ENCODE measurements at places on chromosomes 12 and 14.
A peak's percentile ranks its signal among the peaks of the same experiment; 100 is the strongest.

- no peak for DNase-seq
Measured at GRCh38 chr14:36659010-36659821, 2.4 kb upstream of the PAX9 start.

DNA sequence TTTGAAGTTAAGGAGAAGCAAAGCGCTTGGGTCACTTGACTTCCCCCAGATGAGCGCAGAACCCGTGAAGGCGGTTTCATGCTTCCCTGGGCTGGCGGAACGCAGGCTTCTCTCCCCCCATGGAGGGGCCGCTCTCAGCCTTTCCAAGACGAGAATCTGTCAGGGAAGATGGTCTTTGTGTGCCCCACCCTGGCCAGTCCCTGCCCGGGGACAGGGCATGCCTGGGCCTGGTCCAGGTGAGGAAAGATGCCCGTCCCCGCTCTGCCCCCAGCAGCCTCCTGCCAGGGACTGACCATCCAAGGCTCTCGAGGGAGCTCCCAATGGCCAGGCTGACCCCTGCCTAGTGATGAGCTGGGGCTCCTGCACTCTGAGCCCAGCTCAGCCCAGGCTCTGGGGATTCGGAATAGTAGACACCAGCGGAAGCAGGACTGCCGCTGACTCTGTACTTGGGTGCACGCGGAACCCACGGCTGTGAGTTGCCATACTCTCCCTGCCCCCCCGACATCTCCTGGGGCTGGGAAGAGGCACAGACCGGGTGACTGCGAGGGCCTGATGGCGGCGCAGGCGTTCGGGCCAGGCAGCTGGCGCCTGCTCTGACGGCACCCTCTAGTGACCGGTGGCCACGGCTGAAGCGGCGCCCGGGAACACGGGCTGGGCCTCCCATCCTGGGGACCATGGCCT lies 142.2 kb upstream of the FKBP4 start:
- DNase-seq = no peak

- peak; percentile 68 for DNase-seq
Measured at GRCh38 chr12:108634341-108634751, 652 bp upstream of the SELPLG start.

GRCh38 chr14:32428875-32429274 lies 99.8 kb downstream of the AKAP6 start:
- DNase-seq = no peak

DNA sequence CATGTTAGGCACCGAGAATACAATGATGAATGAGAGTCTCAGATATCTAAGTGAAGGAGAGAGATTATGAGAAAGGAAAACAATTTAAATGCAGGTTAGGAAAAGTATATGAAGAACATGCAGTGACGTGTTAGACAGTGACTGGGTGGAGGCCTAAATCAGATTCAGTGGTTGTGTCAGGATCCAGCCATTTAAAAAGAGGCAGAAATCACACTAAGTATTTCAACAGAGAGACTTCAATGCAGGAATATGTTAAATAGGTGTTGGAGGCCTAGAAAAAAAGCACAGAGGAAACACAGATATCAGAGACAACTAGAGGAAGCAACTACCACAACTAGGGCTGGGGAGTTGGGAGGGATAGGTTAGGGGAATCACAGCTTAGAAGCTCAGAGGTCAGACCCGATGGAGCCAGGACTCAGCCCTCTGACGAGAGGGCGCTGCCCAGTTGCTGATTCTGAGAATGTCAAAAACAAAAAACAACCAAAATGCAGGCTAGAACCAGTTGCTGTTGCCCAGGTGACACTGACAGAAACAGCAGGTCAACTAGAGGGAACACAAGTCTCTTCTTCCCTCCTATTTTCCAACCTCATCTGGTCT lies 3.0 kb upstream of the GARIN2 start:
- no peak for DNase-seq

- no peak for DNase-seq
Measured at GRCh38 chr14:67683842-67684241, 9.4 kb upstream of the VTI1B start.

DNA sequence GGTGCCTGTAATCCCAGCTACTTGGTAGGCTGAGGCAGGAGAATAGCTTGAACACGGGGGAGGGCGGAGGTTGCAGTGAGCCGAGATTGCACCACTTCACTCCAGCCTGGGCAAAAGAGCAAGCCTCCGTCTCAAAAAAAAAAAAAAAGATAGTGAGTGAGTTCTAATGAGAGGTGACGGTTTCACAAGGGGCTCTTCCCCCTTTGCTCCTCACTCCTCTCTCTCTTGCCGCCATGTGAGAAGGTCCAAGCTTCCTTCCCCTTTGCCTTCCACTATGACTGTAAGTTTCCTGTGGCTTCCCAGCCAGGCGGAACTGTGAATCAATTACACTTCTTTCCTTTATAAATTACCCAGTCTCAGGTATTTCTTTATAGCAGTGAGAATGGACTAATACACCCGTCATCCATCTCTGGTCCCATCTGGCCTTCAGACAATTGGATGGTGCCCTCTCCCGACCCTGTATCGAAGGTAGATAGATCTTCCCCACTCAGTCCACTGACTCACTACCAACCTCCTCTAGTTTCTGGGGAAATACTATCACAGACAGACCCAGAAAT lies 27.0 kb upstream of the RCOR1 start:
- peak; percentile 84 for DNase-seq

GRCh38 chr12:130849561-130850417 lies 10.7 kb upstream of the STX2 start:
- no peak for DNase-seq

GRCh38 chr12:96219700-96220206 lies 25.6 kb downstream of the ELK3 start:
- DNase-seq = peak; percentile 12

GRCh38 chr12:131231032-131231980 lies 277.6 kb downstream of the ADGRD1 start:
- no peak for DNase-seq

DNA sequence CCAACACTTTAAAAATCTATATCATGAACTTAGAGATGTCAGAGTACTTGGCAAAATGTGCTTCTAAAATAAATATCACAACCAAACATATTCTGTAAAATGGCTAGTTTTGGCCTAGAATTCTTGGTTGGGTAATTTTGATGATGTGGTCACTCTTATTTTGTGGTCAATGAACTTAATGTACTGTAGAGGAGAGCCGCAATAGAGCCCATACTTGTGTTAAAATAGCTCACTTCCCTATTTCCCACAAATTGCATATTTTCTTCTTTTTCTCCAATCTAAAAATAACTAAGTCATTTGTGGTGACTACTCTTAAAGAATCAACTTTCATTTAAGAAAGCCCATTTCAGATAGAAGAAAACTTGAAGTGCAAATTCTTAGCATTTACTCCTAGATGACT lies 619.4 kb downstream of the CCER1 start:
- peak; percentile 55 for DNase-seq

DNA sequence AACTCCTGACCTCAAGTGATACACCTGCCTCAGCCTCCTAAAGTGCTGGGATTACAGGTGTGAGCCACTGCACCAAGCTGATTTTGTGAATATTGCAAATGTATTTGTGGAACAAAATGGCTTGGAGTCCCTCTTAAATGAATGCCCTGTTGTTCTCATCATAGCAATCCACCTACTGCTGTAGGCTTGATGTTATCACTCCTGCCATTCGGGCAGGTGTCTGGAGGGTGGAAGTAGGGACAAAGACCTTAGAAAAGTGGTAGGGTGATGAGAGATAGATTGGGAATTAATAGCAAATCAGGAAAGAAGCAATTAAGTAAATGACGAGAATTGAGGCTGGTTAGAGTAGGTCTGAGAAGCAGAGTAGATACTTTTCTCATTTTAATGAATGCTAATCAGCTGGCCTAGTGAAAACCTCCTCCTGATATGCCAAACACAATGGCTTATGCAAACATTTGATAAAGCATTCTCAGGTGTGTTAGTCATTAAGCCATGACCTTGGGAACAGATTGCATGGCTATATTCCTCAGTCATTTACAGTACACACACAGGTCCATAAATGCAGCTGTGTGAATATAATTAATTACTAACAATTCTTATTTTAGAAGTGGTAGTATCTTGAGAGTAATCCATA lies 60.5 kb upstream of the USP44 start:
- DNase-seq = no peak

DNA sequence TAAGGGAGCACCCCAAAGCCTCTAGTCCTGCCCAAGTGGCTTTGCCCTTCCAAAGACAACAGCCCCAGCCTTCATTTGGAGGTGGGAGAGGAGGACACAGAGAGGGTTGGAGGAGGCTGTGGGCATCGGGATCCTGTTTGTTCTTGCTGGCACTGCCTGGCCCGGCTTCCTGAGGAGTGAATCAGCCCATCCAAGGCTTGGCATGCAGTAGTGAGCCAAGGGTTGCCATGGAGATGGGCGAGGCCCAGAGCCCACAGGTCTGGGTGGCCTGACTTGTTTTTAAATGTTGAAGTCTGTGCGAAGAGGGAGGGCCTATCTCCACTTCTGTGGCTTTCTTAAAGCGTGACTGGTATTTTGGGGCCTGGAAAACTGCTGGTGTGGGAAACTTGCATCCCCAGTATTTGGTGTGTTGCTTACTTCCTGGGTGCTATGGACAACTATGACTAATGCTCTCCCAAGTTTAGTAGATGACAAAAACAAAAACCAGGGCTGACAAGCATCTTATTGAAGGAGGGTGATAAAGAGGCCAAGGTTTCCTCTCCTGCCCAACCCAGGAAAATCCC lies 15.8 kb downstream of the CD9 start:
- peak; percentile 49 for DNase-seq

- DNase-seq = no peak
Measured at GRCh38 chr14:32224737-32225377, 21.8 kb upstream of the RNU6-8 start.

GRCh38 chr14:102784892-102785594 lies 7.8 kb downstream of the TRAF3 start:
- DNase-seq = no peak

- DNase-seq = no peak
Measured at GRCh38 chr12:84131076-84131475, 781.5 kb downstream of the SLC6A15 start.

GRCh38 chr14:67487937-67488893 lies at the start of gene TMEM229B:
Gene TMEM229B, minus strand, starts transcription at chr14:67488721. Its CDS starts 14,798 bp downstream, at chr14:67473923.
- DNase-seq = peak; percentile 40

- DNase-seq = no peak
Measured at GRCh38 chr12:119721306-119721705, 53.4 kb downstream of the PRKAB1 start.

GRCh38 chr12:45324391-45324790 lies 108.5 kb downstream of the ANO6 start:
- DNase-seq = peak; percentile 69
